ENCODE measurements at places on chromosomes 3 and 15. TPM values are rescaled to one million over a fixed set of nuclear protein-coding genes. Genes with fewer than 3 reads are reported as not detected.

GOLGA6A gene
- total RNA-seq, result not detected

SCAMP2 gene
- 101 TPM for total RNA-seq

MUC4 gene
- 0.05 TPM for total RNA-seq

DNA sequence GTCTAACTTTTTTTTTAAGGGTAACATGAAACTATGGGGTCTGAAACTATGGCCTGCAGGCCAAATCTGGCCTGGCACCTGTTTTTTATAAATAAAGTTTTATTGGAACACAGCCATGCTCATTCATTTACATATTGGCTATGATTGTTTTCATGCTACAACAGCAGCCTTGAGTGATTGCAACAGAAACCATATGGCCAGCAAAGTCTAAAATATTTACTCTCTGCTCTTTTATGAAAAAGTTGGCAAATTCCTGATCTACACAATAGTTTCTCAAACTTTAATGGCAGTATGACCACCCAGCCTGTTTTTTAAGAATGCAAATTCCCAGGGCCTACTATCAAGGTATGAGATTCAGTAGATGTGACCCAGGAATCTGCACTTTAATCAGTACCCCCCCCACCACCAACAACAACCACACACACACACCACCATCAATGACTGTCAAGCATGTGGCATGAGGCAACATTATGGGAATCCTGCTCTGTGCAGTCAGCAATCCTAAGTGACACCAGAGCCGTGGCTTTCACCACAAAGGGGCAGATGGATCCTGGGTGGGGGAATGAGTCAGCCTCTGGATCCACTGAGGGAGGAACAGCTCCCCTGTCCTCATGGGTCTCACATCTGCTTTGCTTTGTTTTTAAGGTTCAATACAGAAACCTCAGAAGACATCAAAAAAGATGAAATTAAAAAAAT, 142.8 kb downstream of the NTRK3 start:
- H3K27ac ChIP-seq, result no peak overlapping the region
- no peak overlapping the region for H3K4me3 ChIP-seq
- DNase-seq, result no peak
- H3K4me1 ChIP-seq, result no peaks in the 10 kb centered on the region
- no peaks in the 10 kb centered on the region for H3K27me3 ChIP-seq
- no peaks in the 10 kb centered on the region for H3K36me3 ChIP-seq

- DNase-seq, result no peak
- no peaks in the 10 kb centered on the region for H3K27me3 ChIP-seq
- H3K4me1 ChIP-seq, result no peaks in the 10 kb centered on the region
- no peak overlapping the region for H3K4me3 ChIP-seq
Measured at GRCh38 chr3:169390741-169391305, 272.7 kb downstream of the MECOM start.

GRCh38 chr3:16203671-16204629, 29.5 kb downstream of the GALNT15 start:
- H3K4me3 ChIP-seq, result no peak overlapping the region
- H3K27ac ChIP-seq, result no peak overlapping the region
- H3K36me3 ChIP-seq, result no peaks in the 10 kb centered on the region
- DNase-seq, result no peak
- H3K4me1 ChIP-seq, result no peaks in the 10 kb centered on the region

GRCh38 chr3:59756934-59757333, 707.1 kb upstream of the CFAP20DC start:
- H3K27ac ChIP-seq, result no peak overlapping the region
- H3K36me3 ChIP-seq, result no peaks in the 10 kb centered on the region
- H3K4me3 ChIP-seq, result no peak overlapping the region
- H3K4me1 ChIP-seq, result peaks cover 9% of the 10 kb centered on the region

All from natural killer cell (primary cell).